Astrocyte (in vitro differentiated cells and primary cell): ENCODE measurements at places on chromosomes 2 and 18. TPM values are rescaled to one million over a fixed set of nuclear protein-coding genes. Genes with fewer than 3 reads are reported as not detected.

Gene CNGA3
- total RNA-seq = not detected in 2 replicates

- no peak overlapping the region for H3K27ac ChIP-seq
- no peaks in the 10 kb centered on the region for H3K4me1 ChIP-seq
- H3K4me3 ChIP-seq = no peak overlapping the region
- H3K27me3 ChIP-seq = no peaks in the 10 kb centered on the region
- DNase-seq = no peak
Measured at GRCh38 chr2:121451398-121451797, 79.3 kb upstream of the RNU4ATAC start.

Gene DPY30
- 63.7 and 71.1 TPM in 2 replicates for total RNA-seq

Gene TRIB2
- 22.6 and 28.6 TPM in 2 replicates for total RNA-seq

- H3K27me3 ChIP-seq = no peaks in the 10 kb centered on the region
- H3K27ac ChIP-seq = no peak overlapping the region
- H3K36me3 ChIP-seq = no peaks in the 10 kb centered on the region
- peak; percentile 20 for DNase-seq
- H3K4me1 ChIP-seq = no peaks in the 10 kb centered on the region
Measured at GRCh38 chr2:120620025-120620793, 115.5 kb upstream of the GLI2 start.

- DNase-seq = no peak
- H3K27me3 ChIP-seq = no peaks in the 10 kb centered on the region
- no peaks in the 10 kb centered on the region for H3K4me1 ChIP-seq
Measured at GRCh38 chr18:25113566-25113965, 238.4 kb downstream of the ZNF521 start.

GRCh38 chr2:163364736-163365135, 371.1 kb downstream of the FIGN start:
- H3K4me3 ChIP-seq = no peak overlapping the region
- H3K27ac ChIP-seq = no peak overlapping the region
- DNase-seq = no peak
- no peaks in the 10 kb centered on the region for H3K36me3 ChIP-seq
- H3K27me3 ChIP-seq = no peaks in the 10 kb centered on the region

Gene AGAP1
- total RNA-seq = 37.3 and 39.4 TPM in 2 replicates

DNA sequence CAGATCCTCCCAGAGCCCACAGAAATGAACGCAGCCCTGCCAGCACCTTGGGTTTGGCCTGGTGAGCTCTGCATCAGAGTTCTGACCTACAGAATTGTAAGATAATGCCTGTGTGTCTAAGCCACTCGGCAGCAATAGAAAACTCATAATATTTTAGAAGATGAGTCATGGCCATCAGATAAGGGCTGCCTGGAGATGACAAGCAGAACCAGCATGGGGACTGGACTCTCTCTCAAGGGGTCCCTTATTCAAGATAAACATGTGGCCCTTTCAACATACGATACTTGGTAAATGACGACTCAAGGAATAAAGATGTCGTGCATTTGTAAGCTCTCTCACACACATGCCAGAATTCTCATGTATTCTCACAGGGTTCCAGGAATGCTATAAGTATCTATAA, 8.5 kb upstream of the AGAP1 start:
- H3K27ac ChIP-seq = no peak overlapping the region
- no peak overlapping the region for H3K4me3 ChIP-seq
- peaks cover 11% of the 10 kb centered on the region for H3K27me3 ChIP-seq
- no peaks in the 10 kb centered on the region for H3K36me3 ChIP-seq
- DNase-seq = no peak

DNA sequence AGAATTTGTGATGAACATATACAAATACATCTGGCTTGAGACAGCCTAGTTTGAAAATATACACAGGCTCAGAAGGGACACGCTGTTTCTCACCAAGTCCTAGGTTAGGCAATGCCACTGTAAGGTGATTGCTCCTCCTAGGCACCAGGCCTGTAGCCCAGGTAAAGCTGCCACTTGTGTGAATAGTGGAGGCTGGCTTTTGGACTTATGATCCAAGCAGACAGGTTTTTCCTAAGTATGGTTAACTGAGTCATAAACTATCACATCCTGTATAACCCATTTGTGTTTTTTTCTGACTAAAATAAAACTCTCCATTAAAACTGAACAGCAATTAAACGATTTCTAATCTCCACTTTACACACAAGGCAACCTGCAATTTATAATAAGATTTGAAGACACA, 81.0 kb downstream of the SEMA4F start:
- peak; percentile 10 for DNase-seq
- no peak overlapping the region for H3K27ac ChIP-seq
- no peak overlapping the region for H3K4me3 ChIP-seq
- H3K27me3 ChIP-seq = no peaks in the 10 kb centered on the region
- H3K4me1 ChIP-seq = peaks cover 4% of the 10 kb centered on the region
- no peaks in the 10 kb centered on the region for H3K36me3 ChIP-seq

Gene NRP2
- 68.5 and 76.7 TPM in 2 replicates for total RNA-seq

DNA sequence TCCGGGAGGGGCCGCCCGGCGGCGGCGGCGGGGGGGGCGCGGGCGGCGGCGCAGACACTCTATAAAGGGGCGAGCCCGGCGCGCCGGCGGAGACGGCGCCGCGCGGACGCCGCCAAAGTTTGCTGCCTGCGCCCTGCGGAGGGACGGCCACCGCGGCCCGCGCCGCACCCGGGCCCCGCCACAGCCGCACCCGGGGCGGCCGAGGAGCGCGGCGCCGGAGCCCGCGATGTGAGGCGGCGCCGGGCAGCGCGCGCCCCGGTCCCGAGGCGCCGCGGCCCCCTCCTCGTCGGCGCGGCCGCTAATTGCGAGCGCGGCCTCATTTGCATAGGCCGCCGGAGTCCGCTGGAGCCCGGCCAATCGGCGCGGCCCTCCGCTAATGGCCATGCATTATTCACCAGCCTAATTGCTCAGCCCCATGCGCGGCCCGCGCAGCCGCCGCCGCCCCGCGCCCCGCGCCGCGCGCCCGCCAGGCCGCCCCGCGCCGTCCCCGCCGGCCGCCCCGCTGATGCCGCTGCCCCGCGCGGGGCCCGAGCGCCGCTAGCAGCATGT, at the start of gene SALL3:
SALL3 (plus strand) TSS at position 89 of the 549 bp plus-strand sequence; CDS start at position 546, 457 bp downstream.
- peak within 1 kb of the TSS; percentile 55 for H3K4me3 ChIP-seq
- H3K4me1 ChIP-seq = no peaks in the 10 kb centered on the region
- no peak within 1 kb of the TSS for H3K27ac ChIP-seq
- no peak for DNase-seq

Gene CYRIA
- 4.9 and 6.0 TPM in 2 replicates for total RNA-seq

- no peak for DNase-seq
- H3K36me3 ChIP-seq = no peaks in the 10 kb centered on the region
- no peaks in the 10 kb centered on the region for H3K4me1 ChIP-seq
- H3K4me3 ChIP-seq = no peak overlapping the region
- no peak overlapping the region for H3K27ac ChIP-seq
Measured at GRCh38 chr2:165074884-165075283, 119.6 kb upstream of the SLC38A11 start.

Gene TCF7L1
- total RNA-seq = 27.2 and 30.8 TPM in 2 replicates

- no peaks in the 10 kb centered on the region for H3K36me3 ChIP-seq
- H3K27ac ChIP-seq = peak overlapping the region; percentile 85
- no peaks in the 10 kb centered on the region for H3K27me3 ChIP-seq
- peaks cover 23% of the 10 kb centered on the region for H3K4me1 ChIP-seq
Measured at GRCh38 chr2:73112026-73112912, 479 bp downstream of the RAB11FIP5 start.

DNA sequence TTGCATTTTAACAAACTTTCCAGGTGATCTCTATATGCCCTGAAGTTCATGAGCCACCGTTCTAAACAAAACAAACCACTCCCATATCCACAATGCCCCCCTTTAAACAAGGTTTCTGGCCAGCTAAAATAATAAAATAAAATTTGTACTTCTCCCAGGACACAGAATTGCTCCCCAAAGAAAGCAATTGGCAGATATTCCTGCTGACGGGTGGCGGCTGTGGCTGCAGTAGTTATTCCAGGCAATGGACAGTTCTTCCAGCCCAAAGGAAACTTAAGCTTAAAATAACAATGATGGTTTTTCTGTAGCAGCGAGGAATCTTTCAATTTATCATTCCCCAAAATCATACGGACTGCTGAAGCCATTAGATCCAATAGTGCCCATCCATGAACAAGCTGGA, 260.5 kb upstream of the ZNF521 start:
- no peaks in the 10 kb centered on the region for H3K36me3 ChIP-seq
- no peak for DNase-seq
- no peaks in the 10 kb centered on the region for H3K4me1 ChIP-seq
- H3K4me3 ChIP-seq = no peak overlapping the region
- no peaks in the 10 kb centered on the region for H3K27me3 ChIP-seq

GRCh38 chr18:23992089-23992940, 22.2 kb upstream of the TTC39C start:
- H3K4me3 ChIP-seq = no peak overlapping the region
- peak; percentile 76 for DNase-seq
- peaks cover 16% of the 10 kb centered on the region for H3K4me1 ChIP-seq
- no peaks in the 10 kb centered on the region for H3K27me3 ChIP-seq
- H3K36me3 ChIP-seq = no peaks in the 10 kb centered on the region

Gene OR6B2
- total RNA-seq = not detected in 2 replicates

- H3K4me1 ChIP-seq = no peaks in the 10 kb centered on the region
- H3K27ac ChIP-seq = no peak overlapping the region
- H3K36me3 ChIP-seq = no peaks in the 10 kb centered on the region
- no peaks in the 10 kb centered on the region for H3K27me3 ChIP-seq
- no peak for DNase-seq
Measured at GRCh38 chr2:42438685-42439084, 55.1 kb downstream of the KCNG3 start.

Gene CIDEA
- total RNA-seq = 0.43 TPM in 1 of 2 replicates, not detected in the other

- H3K27ac ChIP-seq = no peak overlapping the region
- DNase-seq = peak; percentile 24
- H3K4me3 ChIP-seq = no peak overlapping the region
- H3K27me3 ChIP-seq = no peaks in the 10 kb centered on the region
- H3K4me1 ChIP-seq = no peaks in the 10 kb centered on the region
Measured at GRCh38 chr2:160679686-160680085, 186.1 kb upstream of the RBMS1 start.

Gene TUBA3E
- total RNA-seq = not detected in 2 replicates

- DNase-seq = peak; percentile 68
- H3K4me3 ChIP-seq = no peak overlapping the region
- H3K27me3 ChIP-seq = no peaks in the 10 kb centered on the region
Measured at GRCh38 chr2:132692816-132693215, 22.8 kb upstream of the LYPD1 start.

Gene RAPGEF4
- 0.62 and 1.1 TPM in 2 replicates for total RNA-seq

DNA sequence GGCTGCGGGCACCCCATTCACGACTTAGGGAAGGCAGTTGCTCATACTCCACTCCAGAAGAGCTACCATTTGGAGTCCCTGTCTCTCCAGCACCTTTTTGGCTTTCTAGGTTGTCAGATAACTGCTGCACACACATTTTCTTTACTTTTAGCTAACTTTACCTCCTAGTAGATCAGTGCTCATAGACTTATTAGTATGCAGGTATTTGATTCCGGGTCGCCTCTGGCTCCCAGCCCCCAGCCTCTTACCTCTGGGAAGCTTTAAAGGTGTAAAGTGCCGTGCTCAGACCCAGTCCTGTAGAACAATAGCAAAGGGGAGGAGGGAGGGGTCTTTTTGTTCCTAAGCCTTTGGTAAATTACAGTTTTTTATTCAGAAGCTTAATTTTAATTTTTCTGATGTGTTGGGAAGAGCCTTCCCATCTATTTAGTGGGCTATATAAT, 102.9 kb downstream of the SPTBN1 start:
- no peaks in the 10 kb centered on the region for H3K27me3 ChIP-seq
- peak overlapping the region; percentile 90 for H3K27ac ChIP-seq
- H3K36me3 ChIP-seq = no peaks in the 10 kb centered on the region
- DNase-seq = no peak

Gene SCTR
- total RNA-seq = not detected in 2 replicates

DNA sequence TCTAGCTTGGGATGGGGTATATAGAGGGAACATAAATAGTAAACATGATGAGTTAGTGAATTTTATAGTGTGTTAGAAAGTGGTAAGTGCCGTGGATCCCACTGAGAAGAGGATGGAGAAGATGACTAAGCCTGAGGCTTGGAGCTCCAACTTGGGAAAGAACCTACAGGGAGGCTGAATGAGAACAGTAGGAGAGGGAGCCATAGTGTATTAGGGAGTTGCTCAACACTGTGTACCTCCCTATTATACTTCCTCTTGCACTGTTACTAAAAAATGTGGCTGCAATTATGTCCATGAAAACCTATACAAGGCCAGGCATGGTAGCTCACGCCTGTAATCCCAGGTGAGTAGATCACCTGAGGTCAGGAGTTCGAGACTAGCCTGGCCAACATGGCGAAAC, 2.9 kb upstream of the SLC19A3 start:
- peaks cover 3% of the 10 kb centered on the region for H3K27me3 ChIP-seq
- no peaks in the 10 kb centered on the region for H3K4me1 ChIP-seq
- no peak overlapping the region for H3K27ac ChIP-seq
- H3K36me3 ChIP-seq = no peaks in the 10 kb centered on the region

DNA sequence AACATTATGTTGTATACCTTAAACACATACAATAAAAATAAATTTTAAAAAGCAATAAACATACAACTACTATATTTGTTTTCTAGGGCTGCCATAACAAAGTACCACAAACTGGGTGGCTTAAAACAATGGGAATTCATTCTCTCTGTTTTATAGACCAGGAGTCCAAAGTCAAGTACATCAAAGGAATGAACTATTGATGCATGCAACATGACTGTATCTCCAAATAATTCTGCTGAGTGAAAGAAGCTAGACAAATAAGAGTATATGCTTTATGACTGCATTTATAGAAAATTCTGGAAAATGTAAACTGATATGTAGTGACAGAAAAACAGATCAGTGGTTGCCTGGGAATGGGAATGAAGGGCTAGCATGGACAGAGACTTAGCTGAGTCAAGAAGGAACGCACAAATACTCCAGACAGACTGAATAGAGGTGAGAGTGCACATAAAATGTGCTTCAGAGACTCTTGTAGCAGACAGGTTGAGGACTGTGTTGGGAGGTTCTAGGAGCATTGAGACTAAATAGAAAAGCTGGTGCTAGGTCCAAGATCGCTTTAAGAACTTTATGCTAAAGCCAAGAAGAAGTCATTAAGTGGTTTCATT, 11.0 kb upstream of the PLA2R1 start:
- no peaks in the 10 kb centered on the region for H3K27me3 ChIP-seq
- peaks cover 12% of the 10 kb centered on the region for H3K4me1 ChIP-seq
- H3K4me3 ChIP-seq = no peak overlapping the region
- H3K27ac ChIP-seq = no peak overlapping the region
- DNase-seq = no peak

- H3K27me3 ChIP-seq = no peaks in the 10 kb centered on the region
- no peaks in the 10 kb centered on the region for H3K36me3 ChIP-seq
- no peak overlapping the region for H3K4me3 ChIP-seq
- H3K4me1 ChIP-seq = no peaks in the 10 kb centered on the region
- no peak for DNase-seq
Measured at GRCh38 chr18:75827751-75828287, 400.3 kb upstream of the SMIM21 start.

Gene BMP10
- not detected in 2 replicates for total RNA-seq

Gene ATP6V1C2
- total RNA-seq = 0.14 TPM in 1 of 2 replicates, not detected in the other

- no peaks in the 10 kb centered on the region for H3K4me1 ChIP-seq
- H3K36me3 ChIP-seq = no peaks in the 10 kb centered on the region
- H3K4me3 ChIP-seq = no peak overlapping the region
- H3K27me3 ChIP-seq = no peaks in the 10 kb centered on the region
Measured at GRCh38 chr2:2464094-2464493, 133.0 kb upstream of the MYT1L start.

Gene BUB1
- total RNA-seq = 4.8 and 8.0 TPM in 2 replicates

- peak; percentile 74 for DNase-seq
- H3K27ac ChIP-seq = peak overlapping the region; percentile 65
- peaks cover 29% of the 10 kb centered on the region for H3K4me1 ChIP-seq
Measured at GRCh38 chr18:45775241-45775676, 50.2 kb upstream of the SIGLEC15 start.
